ENCODE measurements at places on chromosomes 2 and 18.

DNA sequence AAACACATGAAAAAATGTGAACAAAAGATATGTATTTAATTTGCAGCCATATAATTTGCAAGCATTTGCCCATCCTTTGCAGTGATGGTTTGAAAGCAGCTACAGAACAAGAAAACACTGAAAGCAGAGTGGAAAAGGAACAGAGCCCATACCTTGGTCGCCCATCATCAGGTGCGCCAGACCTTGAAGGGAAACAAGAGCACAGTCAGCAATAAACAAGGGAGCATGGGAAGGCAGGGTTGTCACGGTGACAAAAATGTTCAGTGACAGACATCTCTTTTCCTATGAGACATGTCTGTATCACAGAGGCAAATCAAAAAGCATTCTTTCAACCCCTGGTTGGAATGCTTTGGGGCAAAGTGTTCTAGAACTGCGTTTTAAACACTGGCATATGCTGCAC is 109.4 kb downstream of the NRXN1 start:
- no peaks in the 10 kb centered on the region for H3K27me3 ChIP-seq
- no peaks in the 10 kb centered on the region for H3K4me1 ChIP-seq
- H3K27ac ChIP-seq, result no peak overlapping the region
- no peaks in the 10 kb centered on the region for H3K36me3 ChIP-seq

DNA sequence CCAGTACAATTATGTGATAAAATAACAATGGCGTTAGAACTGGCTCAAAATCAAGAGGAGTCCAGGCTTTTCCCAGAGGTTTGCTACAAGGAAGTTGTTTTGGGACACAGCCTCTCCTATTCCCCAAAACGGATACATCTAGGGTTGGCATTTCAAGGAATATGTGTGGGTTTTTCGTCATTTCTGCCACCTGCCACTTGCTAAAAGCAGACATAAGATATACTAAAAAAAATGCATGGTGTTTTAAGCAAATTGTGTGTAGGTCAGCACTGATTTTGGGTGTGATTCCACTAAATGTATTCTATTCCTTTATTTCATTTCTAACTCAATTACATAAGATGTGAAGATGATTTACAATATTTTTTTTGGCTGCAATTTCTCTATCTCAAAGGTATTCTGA is 36.4 kb upstream of the GCG start:
- H3K4me1 ChIP-seq, result no peaks in the 10 kb centered on the region
- no peak overlapping the region for H3K27ac ChIP-seq
- no peaks in the 10 kb centered on the region for H3K36me3 ChIP-seq
- DNase-seq, result no peak
- peaks cover 28% of the 10 kb centered on the region for H3K27me3 ChIP-seq
- H3K4me3 ChIP-seq, result no peak overlapping the region

DNA sequence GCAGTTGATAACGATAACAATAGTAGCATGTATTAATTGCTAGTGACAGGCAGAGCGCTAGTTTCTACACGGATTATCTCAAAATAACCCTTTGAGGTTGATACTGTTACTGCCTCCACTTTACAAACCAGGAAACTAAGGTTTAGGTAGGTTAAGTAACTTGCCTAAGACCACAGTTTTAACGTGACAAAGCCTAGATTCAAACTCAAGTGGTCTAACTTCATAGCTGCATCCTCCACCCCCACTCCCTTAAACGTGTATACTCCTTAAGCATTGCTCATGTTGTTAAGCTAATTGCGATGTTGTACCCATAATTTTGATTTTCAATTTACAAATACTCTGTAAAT is 1.2 kb downstream of the ME2 start:
- H3K36me3 ChIP-seq, result peaks cover 15% of the 10 kb centered on the region
- no peak for DNase-seq
- H3K27me3 ChIP-seq, result no peaks in the 10 kb centered on the region

- peaks cover 15% of the 10 kb centered on the region for H3K4me1 ChIP-seq
- H3K36me3 ChIP-seq, result peaks cover 10% of the 10 kb centered on the region
- H3K27me3 ChIP-seq, result peaks cover 4% of the 10 kb centered on the region
- no peak overlapping the region for H3K27ac ChIP-seq
- DNase-seq, result no peak
- H3K4me3 ChIP-seq, result peak overlapping the region; percentile 27
Observed at GRCh38 chr2:48529194-48529593, 760 bp upstream of the STON1 start.

DNA sequence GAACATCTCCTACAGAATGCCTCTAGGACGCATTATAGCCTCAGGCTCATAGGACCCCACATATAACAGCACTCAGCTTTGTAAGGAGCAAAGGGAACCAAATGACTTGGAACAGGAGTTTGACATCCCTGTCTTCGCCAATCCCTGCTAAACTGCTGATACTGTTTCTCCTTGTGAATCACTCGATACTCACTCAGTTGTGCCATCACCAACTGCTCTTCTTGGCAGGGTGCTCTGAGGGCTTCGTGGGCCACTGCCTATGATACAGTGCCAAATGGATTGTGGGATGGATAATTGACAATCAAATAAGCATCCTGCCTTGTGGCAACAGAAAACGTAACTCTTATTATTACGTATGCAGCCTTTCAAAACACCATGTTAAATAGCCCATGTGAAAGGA is 396.3 kb downstream of the RIT2 start:
- H3K4me3 ChIP-seq, result no peak overlapping the region
- no peak for DNase-seq
- H3K27me3 ChIP-seq, result no peaks in the 10 kb centered on the region
- no peaks in the 10 kb centered on the region for H3K36me3 ChIP-seq
- H3K4me1 ChIP-seq, result no peaks in the 10 kb centered on the region

GRCh38 chr2:43044093-43044681 is 182.2 kb downstream of the ZFP36L2 start:
- H3K4me1 ChIP-seq, result peaks cover 24% of the 10 kb centered on the region
- peaks cover 13% of the 10 kb centered on the region for H3K27me3 ChIP-seq
- DNase-seq, result no peak
- H3K36me3 ChIP-seq, result no peaks in the 10 kb centered on the region
- H3K4me3 ChIP-seq, result no peak overlapping the region
- H3K27ac ChIP-seq, result no peak overlapping the region

DNA sequence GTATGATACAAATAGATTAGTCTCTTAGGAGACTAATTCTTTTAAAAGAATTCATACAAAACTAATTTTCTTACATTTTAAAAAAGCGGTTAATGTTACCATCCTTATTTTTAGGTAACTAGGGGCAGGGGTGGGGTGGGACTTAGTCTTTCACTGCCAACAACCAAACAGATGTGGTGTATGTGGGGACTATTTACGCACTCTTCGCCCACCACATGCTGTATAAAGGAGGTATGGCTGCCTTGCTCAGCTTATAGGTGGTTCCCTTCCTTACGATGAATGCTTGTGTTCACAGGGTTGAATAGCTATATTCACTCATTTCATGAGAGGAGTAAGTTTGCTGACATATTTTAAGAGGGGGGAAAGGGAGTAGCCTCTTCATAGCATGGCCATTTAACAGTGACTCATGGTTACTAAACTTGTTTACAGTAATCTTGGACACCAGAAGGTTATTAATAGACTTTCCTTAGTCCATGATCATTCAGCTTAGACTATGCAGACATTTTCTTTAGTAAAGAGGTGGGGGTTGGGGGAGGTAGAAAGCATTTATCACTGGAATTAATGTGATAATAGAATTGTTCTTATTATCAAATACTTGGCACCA is 61.8 kb downstream of the CAB39 start:
- no peak overlapping the region for H3K27ac ChIP-seq
- H3K36me3 ChIP-seq, result peaks cover 80% of the 10 kb centered on the region
- H3K27me3 ChIP-seq, result no peaks in the 10 kb centered on the region
- H3K4me3 ChIP-seq, result no peak overlapping the region

DNA sequence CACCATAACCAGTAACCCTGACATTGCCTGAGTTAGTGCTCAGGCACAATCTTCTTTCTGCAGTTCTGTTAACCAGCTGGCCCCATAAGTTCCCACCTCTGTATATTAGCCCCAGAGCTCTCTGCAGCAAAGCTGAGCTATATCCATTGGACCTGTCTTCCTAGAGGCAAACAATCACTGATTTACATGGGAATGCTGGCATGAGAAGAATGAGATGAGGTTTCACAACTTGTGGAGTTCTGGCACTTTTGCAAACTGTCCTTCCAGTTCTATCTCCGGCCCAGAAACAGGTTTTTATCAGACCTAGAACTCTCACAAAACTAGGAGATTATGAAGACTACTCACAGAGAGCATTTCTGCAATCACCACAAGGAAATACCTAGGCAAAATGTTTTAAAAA is 7.9 kb upstream of the CCBE1 start:
- H3K27ac ChIP-seq, result no peak overlapping the region
- H3K4me1 ChIP-seq, result no peaks in the 10 kb centered on the region
- peaks cover 6% of the 10 kb centered on the region for H3K27me3 ChIP-seq
- H3K4me3 ChIP-seq, result no peak overlapping the region

- no peak overlapping the region for H3K27ac ChIP-seq
- H3K27me3 ChIP-seq, result no peaks in the 10 kb centered on the region
- no peak overlapping the region for H3K4me3 ChIP-seq
- DNase-seq, result no peak
Observed at GRCh38 chr18:47397671-47398319, 146.3 kb upstream of the SKOR2 start.

- H3K27ac ChIP-seq, result no peak overlapping the region
- H3K4me1 ChIP-seq, result no peaks in the 10 kb centered on the region
- no peak for DNase-seq
Observed at GRCh38 chr2:18787726-18788125, 198.4 kb upstream of the NT5C1B start.
